ENCODE measurements at places on chromosomes 6 and 20.

GRCh38 chr6:48560408-48560807, 449.4 kb upstream of the PTCHD4 start:
- no peak for DNase-seq

DNA sequence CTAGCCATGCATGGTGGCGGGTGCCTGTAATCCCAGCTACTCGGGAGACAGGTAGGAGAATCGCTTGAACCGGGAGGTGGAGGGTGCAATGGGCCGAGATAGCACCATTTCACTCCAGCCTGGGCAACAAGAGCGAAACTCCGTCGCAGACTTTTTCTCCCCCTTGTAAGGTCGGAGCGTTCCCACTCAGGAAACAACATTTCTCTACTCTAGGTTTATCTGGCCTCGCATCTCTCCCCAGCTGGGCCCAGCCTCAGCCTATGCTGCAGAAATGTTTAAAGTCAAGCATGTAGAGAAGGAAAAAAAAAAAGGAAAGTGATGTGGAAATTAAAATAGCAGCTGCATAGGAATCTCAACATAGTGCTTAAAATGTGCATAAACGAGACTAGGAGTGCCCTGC, 172.3 kb downstream of the TRIM27 start:
- no peak for DNase-seq

GRCh38 chr20:50040432-50041245, 57.9 kb downstream of the SNAI1 start:
- DNase-seq, result no peak

GRCh38 chr6:135261872-135262725, 81.0 kb downstream of the MYB start:
- no peak for DNase-seq

DNA sequence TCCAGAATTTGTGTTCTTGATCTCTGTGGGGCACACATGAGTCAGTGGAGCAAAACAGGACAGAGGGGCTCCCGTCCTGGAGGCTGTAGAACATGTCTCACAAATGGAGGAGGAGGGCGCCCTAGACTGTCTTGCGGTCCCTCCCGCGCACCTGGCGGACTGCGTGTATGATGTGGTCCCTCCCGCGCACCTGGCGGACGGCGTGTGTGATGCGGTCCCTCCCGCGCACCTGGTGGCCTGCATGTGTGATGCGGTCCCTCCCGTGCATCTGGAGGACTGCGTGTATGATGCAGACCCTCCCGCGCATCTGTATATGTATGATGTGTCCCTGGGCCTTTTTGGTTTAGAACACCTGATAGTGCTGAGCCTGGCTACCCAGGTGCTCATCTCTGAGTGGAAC, 158.9 kb upstream of the RIN2 start:
- no peak for DNase-seq

GRCh38 chr6:24876499-24877465, 59.0 kb downstream of the RIPOR2 start:
- no peak for DNase-seq

DNA sequence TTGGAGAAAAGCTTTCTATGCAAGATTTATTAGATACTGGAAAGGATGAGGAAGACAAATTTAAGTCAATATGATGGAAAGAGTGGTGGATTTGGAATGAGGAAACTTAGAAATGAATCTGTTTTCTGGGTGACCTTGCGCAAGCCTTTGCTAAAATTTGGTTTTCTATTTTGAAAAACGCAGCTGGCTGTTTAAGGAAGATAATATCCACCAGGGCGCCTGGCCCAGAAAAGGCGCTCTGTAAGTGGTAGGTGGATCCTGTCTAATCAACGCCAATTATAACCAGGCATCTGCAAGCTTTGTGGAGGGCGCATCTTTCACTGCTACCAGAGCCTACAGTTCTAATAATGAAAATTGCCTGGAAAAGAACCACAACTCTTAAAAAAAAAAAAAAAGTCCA, 398 bp upstream of the SPATS1 start:
- no peak for DNase-seq

GRCh38 chr20:47400685-47401084, 44.2 kb upstream of the ZMYND8 start:
- no peak for DNase-seq

GRCh38 chr6:160730911-160731310, 28.9 kb downstream of the PLG start:
- no peak for DNase-seq

DNA sequence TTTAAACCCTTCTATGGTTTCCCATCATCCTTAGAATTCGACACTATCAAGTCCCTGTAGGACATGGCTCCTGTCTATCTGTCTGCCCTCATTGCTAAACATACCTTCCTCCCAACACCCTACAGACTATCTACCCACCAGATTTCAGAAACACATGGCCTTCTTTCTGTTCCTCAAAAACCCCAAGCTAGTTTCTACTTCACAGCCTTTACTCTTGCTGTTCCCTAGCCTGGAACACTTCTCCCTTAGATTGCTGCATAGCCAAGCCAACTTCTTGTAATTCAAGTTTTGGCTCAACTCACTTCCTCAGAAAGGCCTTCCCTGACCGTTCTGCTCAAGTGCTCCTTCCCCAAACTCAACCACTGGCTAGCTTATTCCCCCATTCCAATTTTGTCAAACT, 156.2 kb downstream of the BTBD9 start:
- DNase-seq, result no peak

DNA sequence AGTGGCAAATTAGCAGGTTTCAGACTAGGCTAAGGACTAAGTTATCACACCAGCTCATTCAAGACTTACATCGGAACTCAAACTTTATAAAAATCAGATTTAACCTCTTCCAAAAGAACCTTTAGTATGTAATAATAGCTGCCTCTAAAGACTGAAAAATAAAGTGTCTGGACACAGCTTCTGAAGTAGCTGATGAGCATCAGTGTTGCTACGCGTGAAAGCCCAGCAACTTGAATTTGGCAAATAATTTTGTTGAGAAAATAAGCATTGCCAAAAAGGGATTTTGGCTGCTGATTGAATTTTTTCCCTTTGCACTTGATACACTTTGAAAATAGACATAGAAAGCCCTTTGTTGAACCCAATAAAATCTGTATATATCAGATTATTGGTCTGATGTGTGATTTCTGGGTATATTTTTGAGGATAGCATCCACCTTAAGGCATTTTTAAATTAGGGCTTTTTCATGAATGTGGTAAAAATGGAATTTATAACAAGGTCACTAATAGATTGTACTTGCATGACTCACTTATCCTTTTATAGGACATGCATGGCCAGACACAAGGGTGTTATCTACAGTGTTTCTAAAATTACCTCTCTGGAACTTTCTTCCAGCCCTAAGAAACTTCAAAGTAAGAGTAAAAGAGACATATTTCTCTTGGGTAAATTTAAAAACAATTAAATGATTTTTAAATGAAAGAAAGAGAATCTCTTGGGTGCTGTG, 350.4 kb downstream of the TENT5A start:
- DNase-seq, result no peak

GRCh38 chr6:92376691-92377090, 1042.7 kb downstream of the EPHA7 start:
- no peak for DNase-seq

DNA sequence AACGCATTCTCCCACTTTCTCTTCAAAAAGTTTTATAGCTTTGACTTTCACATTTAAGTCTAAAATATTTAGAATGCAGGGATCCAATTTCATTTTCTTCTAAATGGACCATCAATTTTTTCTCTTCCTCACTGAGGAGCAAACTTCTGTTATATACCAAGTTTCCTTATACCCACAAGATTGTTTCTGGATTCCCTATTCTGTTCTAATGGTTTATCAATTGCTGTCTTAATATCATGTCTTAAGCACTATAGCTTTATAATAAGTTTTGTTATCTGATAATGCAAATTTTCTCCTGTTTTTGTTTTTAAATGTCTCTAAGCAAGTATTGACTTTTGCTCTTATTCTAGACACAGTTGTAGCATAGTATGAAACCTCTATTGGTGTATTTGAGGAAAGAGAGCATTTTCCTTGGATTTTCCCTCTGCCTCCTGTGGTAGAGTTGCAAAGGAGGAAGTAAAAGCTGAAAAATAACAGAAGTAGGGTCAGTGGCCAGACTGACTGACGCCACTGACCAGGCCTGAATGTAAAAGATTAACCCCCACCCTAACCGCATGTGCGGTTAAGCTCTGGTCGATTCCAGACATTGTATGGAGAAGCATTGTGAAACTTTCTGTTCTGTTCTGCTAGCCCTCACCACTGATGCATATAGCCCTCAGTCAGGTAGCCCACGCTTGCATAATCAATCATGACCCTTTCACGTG, 40.3 kb downstream of the GPX5 start:
- no peak for DNase-seq

GRCh38 chr6:130717657-130718056, 109.5 kb upstream of the SMLR1 start:
- DNase-seq, result no peak

DNA sequence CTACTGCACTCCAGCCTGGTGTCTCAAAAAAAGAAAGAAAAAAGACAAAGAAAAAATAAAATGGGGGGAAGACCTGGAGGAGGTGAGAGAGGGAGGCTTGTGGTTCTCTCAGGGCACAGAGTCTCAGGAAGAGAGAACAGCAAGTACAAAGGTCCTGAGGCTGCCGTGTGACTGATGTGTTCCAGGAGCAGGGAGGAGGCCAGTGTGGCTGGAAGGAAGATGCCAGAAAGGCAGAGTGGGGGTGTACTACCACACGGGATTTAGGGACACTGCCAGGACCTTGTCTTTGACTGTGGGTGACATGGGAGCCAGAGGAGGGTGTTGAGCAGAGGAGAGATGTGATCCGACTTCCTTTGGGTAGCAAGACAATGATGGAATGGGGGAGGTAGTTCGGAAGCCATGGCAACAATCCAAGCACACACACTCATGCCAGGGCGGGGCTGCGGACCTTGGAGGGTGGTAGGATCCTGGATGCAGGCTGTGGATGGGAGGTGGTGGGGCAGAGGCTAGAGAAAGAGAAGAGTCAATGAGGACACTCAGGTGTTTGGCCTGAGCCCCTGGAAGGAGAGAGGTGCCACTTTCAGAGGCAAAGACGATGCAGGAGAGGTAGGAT, 136.4 kb upstream of the PTPN1 start:
- DNase-seq, result no peak

DNA sequence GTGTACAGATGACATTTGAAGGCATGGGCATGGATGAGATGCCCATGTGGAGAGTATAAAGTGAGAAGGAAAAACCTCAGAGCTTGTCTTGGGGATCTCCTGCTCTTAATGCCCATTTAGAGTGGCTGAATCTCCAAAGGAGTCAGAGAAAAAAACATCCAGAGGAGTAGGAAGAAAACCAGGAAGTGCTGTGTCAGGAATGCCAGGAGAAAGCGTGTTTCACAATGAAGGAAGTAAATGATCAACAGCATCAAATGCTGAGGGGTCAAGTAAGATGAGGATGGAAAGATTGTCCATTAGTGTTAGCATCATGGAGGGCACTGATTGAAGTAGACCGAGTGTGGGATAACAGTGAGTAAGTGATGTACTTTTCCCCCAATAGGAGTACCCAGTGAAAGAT, 56.1 kb downstream of the FIG4 start:
- no peak for DNase-seq

GRCh38 chr6:140909625-140910024, 1223.1 kb upstream of the GJE1 start:
- DNase-seq, result no peak
